ENCODE measurements at places on chromosomes 2 and 18.

GRCh38 chr18:7822435-7823331 is 255.6 kb downstream of the PTPRM start:
- no peak for DNase-seq

- no peak for DNase-seq
Observed at GRCh38 chr2:232295971-232296370, 82.6 kb upstream of the ALPP start.

DNA sequence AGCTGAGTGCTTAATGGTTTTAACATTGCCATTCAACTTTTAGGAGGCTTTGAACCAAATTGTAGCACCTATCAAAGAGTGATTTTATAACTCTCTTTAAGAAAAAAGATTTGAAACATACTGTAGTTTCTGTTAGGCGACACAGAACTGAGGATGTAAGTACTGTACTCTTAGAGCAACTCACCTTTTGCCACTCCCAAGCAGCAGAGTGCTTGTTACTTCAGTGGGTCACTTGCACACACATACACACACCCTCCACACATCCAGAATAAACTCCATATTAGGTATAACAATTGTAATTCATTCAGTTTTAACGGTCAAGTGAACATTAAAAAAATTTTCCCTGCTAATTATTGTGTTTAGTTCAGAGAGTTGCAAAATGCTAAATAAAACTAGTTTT is 118.3 kb downstream of the CAMKMT start:
- DNase-seq, result no peak

- DNase-seq, result peak; percentile 20
Observed at GRCh38 chr18:67515942-67516538, 480 bp downstream of the DSEL start.

DNA sequence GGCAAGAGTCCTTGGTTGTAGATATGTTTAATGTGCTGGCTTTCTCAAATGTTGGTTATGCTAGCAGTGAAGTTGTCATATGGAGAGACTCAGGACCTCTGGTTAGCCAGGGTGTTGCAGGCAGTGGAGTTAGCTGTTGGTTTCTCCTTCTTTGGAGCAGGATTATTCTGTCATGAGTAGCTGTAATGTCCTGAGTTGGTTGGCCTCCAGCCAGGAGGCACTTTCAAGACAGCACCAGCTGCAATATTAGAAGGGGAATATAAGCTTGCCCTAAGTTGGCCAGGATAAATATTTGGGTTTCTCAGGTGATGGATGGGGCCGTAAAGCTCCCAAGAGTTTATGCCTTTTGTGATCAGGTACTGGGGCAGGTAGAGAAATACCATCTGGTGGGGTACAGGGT is 65.5 kb downstream of the MSTN start:
- DNase-seq, result no peak

GRCh38 chr2:19068206-19068605 is 290.2 kb downstream of the OSR1 start:
- DNase-seq, result no peak

- DNase-seq, result no peak
Observed at GRCh38 chr2:191115804-191116203, 35.0 kb downstream of the STAT4 start.

DNA sequence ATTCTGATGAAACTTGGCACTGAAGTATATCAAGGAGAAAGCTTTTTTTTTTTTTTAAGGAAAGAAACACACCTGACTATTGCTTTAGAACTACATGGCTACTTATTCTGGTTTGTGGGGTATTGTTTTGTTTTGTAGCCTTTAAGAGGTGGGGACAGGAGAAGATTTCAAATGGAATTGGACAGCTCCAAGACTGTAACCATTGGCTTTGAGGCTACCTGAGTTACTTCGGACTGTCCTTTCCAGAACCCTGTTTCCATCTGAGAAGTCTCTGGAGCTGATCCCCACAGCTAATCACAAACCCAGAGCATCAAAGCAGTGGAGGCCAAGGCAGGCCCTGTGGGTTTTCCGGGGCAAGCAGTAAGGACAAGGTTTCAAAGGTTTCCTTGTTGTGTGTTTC is 4.7 kb downstream of the CDC42EP3 start:
- DNase-seq, result no peak

- no peak for DNase-seq
Observed at GRCh38 chr2:212814941-212815340, 276.3 kb upstream of the ERBB4 start.

- DNase-seq, result no peak
Observed at GRCh38 chr2:72778410-72778809, 47.4 kb downstream of the EXOC6B start.

GRCh38 chr2:235027558-235028214 is 75.9 kb downstream of the SH3BP4 start:
- no peak for DNase-seq

DNA sequence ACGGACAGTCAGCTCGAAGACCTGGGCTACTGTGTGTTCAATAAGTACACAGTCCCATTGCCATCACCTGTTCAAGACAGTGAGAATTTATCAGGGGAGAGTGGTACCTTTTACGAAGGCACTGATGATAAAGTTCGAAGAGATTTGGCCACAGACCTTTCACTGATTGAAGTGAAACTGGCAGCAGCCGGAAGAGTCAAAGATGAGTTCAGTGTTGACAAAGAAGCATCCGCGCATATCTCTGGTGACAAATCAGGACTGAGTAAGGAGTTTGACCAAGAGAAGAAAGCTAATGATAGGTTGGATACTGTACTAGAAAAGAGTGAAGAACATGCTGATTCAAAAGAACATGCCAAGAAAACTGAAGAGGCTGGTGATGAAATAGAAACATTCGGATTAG is 76.9 kb upstream of the UNC80 start:
- DNase-seq, result no peak

GRCh38 chr18:56238576-56238975 is 399.8 kb downstream of the TXNL1 start:
- no peak for DNase-seq

DNA sequence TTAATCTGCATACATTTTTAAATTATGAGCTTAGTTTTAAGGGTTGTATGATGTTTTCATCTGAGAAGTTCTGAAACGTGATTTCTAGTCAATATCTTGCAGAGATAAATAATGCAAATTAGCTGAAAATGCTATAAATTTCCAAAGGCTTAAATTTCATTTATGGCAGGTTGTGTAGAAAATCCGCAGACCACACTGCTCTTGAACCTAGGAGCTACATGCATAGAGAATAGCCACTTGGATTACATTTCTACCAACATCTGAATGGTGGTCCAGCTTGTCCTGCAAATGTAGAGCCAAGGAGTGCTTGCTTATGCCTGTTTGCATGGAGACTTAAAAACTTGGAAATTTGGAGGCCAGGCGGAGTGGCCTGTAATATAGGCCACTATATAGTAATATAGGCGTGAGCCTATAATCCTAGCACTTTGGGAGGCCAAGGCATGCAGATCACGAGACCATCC is 6.8 kb downstream of the MAT2A start:
- no peak for DNase-seq

GRCh38 chr2:148048475-148049221 is 27.8 kb downstream of the MBD5 start:
- DNase-seq, result no peak

GRCh38 chr2:175832866-175833265 is 169.2 kb downstream of the LNPK start:
- DNase-seq, result no peak

DNA sequence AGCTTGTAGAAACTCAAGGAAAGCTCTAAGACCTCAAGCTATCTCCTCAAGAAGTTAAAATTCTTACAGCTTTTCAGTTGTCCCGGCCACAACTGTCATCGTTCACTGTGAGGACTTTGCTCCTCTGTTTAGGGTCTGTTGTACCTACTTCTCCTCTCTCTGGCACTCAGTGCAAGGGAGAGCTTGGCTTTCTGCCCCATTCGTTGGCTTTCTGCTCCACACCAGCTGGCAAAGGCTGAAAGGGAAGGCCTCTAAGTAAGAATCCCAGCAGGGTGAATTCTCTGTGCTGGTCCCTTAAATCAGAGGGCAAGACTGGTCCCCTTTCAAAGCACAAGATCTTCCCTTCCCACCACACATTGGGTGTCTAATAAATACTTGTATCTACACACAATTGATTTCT is 17.3 kb downstream of the ZBTB7C start:
- DNase-seq, result no peak

DNA sequence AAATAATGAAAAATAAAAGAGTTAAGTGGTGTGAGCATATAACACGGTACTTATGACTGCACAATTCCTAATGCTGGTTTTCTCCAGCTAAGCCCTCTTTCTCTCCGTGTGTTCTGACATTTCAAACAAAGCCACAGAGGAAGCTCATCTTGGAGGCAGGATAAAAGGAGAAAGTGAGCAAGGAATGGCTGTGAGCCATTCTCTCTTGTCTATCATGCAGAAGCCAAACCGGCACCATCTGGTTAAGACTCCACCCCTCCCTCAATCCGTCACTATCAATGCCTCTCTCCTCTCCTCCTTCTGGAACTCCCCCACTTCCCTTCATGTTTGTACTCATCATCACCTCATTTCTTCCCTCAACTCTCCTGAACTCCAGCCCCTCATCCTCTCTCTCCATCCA is 210.4 kb downstream of the TMEM163 start:
- DNase-seq, result no peak

DNA sequence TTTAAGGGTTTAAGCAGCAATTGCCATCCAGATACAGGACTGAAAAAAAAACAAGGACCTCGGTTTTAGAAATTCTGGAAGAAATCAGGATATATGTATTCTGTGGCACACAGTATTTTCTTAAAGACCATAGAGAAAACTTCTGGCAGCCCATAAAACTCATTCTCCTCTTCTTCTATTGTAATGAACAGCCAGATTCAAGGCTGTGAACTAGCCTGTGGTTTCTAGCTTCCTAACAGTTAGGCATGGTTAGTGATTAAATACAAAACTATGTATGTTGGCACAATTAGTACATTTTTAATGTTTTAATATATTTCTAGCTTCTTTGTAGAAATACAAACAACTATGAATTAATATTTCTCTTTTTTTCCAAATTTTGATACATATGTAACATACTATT is 555.7 kb downstream of the DSC3 start:
- no peak for DNase-seq

DNA sequence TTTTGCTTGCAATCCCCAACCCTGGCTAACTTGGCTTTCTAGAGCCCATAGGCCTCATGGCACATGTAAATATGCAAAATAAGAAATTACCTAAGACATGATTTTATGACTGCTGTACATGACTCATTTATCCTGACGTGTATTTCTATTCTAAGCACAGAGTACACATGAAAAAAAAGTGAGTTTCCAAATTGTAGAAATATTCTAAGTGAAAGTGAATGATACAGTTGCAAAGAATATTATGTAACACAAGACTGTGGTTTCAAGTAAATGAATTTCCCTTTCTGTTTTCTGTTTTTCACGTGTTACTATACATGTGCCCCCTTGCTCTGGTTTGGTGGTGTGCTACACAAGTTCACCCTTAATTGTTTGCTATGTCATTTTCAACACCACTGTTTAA is 162.4 kb downstream of the LRP1B start:
- no peak for DNase-seq

DNA sequence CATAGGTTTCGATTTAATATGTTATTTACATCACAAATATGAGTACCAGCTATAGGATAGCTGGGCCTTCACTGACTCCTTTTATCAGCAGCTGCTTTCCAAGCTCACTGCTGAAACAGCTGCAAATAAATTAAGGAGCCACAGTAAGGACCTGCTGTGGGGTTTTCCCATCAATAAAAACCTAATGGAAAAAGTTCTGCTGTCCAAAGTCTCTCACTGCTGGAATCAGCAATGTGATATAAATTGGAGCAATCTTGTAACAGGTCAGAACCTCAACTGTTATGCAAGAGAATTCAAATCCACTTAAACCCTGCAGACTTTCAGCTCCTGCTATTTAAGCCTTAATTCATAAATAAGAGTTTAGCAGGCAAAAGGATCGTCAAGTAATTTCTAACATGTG is 61.3 kb downstream of the NEB start:
- DNase-seq, result no peak

DNA sequence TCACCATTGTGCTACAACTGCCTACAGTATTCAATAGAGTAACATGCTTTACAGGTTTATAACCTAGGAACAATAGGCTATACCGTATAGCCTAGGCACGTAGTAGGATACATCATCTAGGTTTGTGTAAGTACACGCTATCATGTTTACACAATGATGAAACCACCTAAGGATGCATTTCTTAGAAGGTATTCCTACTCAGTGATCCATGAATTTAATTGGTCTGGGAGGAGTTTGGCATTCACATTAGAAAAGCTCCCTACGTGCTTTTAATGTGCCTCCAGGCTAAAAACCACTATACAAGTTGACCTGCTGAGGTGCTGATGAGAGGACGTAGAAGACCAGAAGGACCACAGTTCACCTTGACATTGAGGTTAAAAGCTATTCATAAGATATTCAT is 154.5 kb upstream of the LRRTM1 start:
- no peak for DNase-seq

DNA sequence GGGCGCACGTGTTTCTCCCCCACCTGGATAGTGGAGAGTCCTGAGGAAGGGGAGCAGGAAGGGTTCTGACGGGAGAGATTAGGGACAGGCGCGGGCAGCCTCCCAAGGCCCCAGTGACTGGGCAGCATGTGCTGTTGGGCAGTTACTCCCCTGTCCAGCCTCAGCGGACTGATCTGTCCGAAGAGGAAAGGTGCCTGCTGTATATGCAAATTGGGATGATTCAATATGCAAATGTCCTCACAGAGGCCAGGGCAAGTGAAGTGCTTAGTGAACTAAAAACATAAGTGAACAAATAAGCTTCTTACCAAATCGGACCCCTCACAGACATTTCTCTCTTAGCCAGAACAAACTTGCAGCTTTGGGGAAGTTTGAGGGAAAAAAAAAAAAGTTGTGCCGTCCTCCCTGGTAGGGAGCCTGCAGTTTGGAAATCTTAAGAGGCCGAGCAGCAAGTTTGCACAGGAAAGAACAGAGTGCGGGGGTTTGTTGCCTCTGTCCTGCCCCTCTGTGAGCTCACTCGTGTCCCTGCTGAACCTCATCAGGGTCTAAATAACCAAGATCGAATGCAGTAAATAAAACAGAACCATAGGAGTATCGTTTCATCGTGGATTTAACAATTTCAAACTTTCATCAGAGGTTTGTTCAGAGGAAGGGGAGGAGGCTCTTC is 141.4 kb downstream of the KCTD1 start:
- no peak for DNase-seq

DNA sequence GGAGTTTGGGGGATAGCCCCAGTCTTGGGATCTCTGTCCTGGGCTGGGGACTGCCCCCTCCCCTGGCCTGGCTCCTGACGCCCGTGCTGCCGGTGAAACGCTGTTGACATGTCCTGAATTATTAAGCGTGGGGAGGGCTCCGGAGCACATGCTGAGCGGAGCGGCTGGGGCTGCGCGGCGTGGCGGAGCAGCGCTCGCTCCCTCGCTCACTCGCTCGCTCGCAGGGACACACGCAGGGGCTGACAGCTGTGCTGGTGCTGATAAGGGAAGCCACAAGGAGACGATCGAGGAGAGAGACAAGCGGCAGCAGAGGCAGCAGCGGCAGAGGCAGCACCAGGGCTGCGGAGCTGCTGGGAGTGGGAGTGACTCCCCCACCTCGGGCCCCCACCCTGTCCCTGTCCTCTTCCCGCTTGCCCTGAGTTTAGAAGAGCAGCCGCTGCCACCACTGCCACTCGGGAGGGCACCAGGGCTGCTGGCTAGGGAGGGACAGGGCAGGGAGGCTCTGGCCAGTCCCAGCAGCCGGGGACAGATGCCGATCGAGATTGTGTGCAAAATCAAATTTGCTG is at the start of gene ASIC4:
TSS of gene ASIC4 (plus strand) at position 287 of the 566 bp plus-strand sequence. CDS start at position 530, 243 bp downstream.
- no peak for DNase-seq

GRCh38 chr2:211816754-211817153 is 721.8 kb downstream of the ERBB4 start:
- DNase-seq, result no peak

- DNase-seq, result no peak
Observed at GRCh38 chr2:179226203-179226960, 38.2 kb downstream of the SESTD1 start.

GRCh38 chr2:98769784-98770183 is 38.9 kb upstream of the MGAT4A start:
- no peak for DNase-seq

All from 8988T (cell line).